Vagina (tissue), 2 donors: ENCODE measurements at places on chromosomes 6 and 20. TPM values are rescaled to one million over a fixed set of nuclear protein-coding genes. Genes with fewer than 3 reads are reported as not detected.

GRCh38 chr6:169755162-169755561 lies 3.7 kb downstream of the ERMARD start:
- no peak for DNase-seq

Gene COL9A3
- 1.2 TPM for total RNA-seq

DNA sequence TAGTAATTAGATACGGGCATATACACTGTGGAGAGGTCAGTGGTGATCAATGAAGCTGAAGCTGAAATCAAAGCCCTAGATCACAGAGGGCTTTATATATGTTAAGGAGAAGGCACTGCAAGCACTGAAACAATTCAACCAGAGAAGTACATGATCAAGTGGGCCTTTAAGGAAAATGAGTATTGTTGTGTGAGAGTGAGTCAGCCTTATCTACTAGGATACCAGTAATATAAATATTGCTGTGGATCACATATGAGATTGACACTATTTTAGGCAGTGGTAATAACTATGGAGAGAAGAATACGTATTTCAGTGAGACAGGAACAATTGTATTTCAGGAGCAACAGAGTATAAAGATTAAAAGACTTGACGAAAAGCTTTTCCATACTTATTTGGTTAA lies 1172.2 kb upstream of the GJE1 start:
- no peak for DNase-seq

Gene COL10A1
- not detected for total RNA-seq

Gene ZBTB9
- 1.5 TPM for total RNA-seq
